ENCODE measurements at places on chromosomes 7 and 10.

- DNase-seq: no peak
Measured at GRCh38 chr10:111130471-111130870, 53.6 kb downstream of the ADRA2A start.

DNA sequence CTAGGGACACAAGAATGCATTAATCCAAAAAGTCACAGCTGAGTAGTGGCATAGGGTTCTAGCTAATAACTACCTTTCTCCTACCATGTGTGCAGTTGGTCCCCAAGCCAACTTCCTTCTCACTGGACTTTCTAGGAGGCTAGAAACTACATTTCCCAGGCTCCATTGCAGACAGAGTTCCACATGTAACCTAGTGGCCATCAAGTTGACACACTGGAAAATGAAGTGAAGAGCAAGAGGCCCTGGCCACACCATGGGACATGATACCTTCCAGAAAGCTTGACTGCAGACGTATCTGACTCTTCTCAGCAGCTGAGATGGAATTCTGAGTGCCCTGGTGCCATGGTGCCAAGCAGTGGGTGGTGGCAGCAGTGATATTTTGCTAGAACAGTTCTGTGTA lies 49.8 kb upstream of the TMEM273 start:
- DNase-seq: no peak

DNA sequence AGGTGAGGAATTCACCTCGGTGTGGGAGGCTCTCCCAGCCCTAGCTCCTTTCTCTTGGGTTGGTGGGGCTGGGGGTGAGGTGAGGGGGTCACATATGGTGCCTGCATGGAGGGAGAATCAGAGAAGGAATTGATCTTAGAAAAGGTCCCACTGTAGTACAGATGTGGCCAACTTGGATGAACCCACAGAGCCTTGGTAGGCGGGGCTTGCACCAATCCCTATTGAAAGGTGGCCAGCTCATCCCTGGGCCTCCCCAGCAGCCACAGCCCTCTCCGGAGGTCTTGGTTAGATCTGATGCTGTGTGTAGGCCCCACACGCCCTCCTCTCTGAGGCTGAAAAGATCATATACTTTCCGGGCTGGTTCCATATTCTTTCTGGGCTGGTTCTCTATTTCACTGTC lies 19.0 kb downstream of the HKDC1 start:
- no peak for DNase-seq

DNA sequence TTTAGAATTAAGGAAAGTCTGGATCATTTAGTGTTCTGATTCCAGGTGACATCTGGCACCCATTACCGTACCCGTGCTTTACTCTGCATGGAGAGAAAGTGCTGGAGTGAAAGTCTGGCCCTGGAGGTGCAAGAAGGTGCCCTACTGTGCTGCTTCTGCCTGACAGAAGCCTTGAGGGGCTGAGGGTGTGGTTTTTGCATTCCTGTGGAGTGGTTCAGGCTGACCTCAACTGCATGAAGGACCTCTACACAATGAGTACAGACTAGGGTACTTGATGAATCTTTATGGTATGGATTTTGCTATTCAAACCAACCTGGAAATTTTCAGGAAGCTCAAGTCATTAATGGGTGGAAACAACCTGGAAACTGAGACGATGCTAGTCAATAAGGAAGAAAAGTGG lies 45.1 kb upstream of the GSAP start:
- DNase-seq: no peak

DNA sequence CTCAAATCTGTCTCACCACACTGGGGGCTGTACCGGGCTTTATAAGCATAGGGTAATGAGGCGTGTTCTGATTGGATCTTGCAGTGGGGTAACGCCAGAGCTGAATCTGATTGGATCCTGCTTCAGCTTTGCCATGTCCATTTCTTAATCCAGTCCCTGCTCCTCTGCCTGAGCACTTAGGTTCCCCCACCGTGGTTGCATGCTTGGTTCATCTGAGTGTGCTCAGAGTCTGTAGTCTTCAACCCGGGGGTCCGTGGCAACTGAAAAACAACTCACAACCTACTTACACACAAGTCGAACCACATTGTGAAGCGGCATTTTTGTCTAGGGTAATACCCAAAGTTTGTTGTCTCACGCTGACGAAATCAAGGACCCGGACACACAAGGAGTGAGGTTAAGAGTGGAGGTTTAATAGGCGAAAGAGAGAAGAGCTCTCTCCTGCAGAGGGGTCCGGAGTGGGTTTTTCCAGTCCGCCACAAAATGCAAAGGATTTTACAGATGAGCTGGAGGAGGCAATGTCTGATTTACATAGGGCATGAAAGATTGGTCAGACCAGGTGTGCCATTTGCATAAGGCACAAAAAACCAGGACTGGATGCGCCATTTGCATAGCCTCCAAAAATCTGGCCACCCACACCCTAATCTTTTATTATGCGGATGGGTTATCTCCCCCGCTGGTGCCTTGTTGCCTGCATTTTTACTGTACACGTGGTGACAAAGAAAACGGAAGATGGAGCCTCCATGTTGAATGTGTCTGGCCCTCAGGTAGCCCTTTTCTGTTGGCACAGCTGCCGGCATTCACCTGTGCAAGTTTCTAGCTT lies 641.8 kb upstream of the FOXK1 start:
- DNase-seq: no peak

GRCh38 chr7:75867390-75867717 lies 11.5 kb upstream of the RHBDD2 start:
- no peak for DNase-seq

DNA sequence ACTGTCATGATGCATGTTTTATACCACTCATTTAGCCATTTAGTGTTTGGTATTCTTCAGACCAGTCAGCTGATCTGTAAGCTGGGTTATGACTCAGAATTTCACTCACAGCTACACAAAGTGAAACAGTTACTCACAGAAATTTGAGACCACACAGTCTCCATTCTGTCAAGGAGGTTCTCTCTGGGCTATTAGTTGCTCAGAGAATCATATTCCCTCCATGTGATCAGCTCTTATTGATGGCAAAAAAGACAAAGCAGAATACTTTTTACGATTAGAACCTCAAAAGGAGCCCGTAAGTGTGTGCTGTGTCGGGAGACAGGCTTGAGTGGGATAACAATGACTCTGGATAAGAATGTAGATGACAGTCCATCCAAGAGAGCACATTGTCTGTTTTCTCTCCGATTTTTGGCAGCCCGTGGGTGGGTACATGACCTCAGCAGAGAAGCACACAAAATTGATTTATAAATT lies 277.6 kb upstream of the SORCS1 start:
- DNase-seq: no peak

- no peak for DNase-seq
Measured at GRCh38 chr10:1379601-1380000, 323.4 kb downstream of the WDR37 start.

DNA sequence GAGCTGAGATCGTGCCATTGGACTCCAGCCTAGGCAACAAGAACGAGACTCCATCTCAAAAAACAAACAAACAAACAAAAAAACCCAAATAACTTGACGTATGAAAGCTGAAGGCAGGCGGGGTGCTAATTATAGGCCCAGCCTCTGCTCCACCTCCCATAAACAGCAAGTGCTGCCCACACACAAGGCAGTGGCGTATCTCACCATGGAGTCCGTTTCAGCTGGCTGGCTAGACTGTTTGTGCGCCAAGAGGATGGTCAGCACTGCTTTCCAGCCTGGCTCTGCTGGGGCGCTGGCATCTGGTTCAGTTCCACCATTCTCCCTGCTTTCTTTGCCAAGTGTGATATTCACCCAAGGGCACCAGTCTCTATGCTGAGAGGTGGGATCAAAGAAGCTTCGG lies 29.1 kb downstream of the ZC3HC1 start:
- DNase-seq: no peak

DNA sequence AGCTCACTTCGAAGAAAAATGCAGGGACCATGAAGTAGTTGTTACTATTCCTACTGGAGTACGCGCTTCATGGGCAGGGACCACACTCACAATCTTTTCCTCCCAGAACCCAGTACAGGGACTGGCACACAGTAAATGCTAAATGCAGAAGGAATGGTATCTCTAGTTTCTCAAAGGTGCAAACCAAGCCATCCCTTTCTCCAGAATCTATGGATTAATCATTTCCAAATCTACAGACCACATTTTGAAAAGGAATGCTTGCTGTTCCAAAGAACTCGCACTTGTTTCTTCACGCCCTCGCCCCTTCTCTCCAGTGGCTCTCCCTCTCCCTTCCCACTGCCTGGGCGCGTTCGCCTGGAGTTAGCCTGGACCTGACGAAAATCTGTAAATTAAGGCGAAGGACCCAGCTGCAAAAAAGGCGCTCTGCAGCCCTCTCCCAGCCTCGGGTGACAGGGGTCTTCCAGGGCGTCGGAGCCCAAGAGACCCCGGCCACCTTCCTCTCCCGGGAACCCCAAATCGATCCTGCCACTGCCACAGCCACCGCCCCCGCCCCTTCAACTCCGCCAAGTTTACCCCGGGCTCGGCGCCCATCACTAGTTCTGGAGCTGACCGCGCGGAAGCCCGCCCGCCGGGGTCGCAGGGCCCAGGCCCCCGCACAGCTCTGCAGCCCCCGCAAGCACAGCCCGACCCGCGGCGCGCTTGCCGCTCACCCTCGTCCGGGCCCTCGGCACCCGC lies 527 bp downstream of the PDIA4 start:
- no peak for DNase-seq

DNA sequence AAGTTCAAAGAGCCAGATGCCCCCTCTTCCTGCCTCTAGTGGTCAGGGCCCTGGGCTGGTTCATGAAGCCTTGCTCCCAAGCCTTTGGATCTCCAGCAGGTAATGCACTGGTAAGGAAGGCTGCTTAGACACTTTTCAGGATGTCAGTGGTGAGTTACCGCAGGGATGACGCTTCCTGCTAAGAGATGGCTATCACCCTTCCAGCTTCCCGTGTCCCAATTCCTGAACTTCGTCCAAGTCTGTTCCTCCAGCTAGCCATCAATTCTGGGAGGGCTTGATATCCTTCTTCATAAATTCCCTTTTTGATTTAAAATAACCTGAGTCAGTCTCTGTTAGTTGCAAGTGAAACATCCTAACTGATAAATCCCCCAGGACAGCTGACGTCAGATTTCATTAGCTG lies 221.2 kb downstream of the PLXNA4 start:
- DNase-seq: no peak

DNA sequence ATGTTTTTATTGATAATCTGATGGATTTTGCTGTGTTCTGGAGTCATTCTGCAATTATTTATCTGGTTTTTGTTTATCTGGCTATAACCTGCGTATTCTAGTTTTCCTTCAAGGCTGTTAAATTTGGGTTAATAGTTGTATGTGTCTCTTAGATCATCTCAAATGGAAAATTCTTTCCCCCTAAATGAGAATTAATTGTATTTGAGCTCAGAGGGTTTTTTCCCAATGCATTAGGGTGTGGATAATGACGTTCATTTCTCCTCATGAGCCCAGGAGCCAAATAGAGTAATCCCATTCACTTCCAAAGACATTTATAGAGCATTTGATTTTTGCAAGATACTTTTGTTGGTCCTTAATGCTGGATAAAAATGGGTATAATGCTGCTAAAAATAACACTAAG lies 564.6 kb downstream of the GALNT17 start:
- no peak for DNase-seq

GRCh38 chr7:149321978-149322541 lies 60.1 kb downstream of the ZNF783 start:
- no peak for DNase-seq

GRCh38 chr7:128302139-128302538 lies 41.6 kb downstream of the RBM28 start:
- no peak for DNase-seq

Measured in right kidney (tissue), 9 donors.